ENCODE measurements at places on chromosomes 3 and 15.

DNA sequence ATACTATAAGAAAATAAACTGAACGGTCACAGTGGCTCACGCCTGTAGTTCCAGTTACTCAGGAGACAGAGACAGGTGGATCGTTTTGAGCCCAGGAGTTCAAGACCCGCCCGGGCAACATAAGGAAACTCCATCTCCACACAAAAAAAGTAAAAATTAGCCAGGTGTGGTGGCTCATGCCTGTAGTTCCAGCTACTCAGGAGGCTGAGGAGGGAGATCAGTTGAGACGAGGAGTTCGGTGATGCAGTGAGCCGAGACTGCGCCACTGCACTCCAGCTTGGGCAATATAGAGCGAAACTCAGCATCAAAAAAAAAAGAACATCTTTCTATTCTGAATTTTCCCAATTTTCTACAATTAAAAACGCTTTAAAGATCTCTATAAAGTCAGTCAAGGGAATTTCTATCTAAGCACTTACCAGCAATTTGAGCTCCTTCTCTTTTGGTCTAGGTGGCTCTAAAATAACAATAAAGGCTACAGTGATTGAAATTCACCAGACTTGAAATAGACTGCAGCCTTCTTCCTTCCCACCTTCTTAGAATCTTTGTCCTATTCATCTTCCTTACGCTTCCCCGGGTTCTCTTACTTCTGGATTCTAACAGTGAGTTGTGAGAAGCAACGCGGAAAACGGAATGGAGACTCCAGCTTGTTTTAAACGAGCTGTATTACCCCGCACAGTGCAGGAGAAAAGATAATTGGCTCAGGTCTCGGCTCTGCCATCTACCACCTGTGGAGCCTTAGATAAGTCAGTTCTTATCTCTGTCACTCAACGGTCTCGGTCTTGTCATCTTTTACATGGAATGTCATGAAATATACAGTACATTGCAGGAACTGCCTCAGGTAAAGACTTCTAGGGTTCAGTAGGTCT, 812 bp upstream of the SEC62 start:
- DNase-seq: no peak

GRCh38 chr3:43752905-43753304, 62.2 kb downstream of the ABHD5 start:
- DNase-seq: no peak

- no peak for DNase-seq
Observed at GRCh38 chr15:24945711-24946110, 9.1 kb upstream of the SNRPN start.

DNA sequence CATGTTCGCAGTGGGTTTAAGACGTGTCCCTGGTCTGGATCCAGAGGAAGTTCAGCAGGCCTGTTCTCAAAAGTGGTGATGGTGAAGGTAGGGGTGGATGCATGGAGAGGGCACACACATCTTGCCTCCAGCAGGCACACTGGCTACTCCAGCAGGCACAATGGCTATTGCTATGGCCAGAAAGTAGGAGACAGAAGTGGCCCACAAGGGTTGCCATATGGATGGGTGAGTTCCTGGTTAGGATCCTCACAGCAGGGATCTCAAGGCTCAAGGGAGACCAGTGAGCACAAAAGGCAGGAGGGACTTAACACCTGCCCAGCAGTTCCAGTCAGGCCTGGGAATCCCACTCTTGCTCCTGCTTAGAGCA, 107.9 kb downstream of the LRIG1 start:
- no peak for DNase-seq

- DNase-seq: no peak
Observed at GRCh38 chr3:149506965-149507364, 32.5 kb downstream of the TM4SF4 start.

DNA sequence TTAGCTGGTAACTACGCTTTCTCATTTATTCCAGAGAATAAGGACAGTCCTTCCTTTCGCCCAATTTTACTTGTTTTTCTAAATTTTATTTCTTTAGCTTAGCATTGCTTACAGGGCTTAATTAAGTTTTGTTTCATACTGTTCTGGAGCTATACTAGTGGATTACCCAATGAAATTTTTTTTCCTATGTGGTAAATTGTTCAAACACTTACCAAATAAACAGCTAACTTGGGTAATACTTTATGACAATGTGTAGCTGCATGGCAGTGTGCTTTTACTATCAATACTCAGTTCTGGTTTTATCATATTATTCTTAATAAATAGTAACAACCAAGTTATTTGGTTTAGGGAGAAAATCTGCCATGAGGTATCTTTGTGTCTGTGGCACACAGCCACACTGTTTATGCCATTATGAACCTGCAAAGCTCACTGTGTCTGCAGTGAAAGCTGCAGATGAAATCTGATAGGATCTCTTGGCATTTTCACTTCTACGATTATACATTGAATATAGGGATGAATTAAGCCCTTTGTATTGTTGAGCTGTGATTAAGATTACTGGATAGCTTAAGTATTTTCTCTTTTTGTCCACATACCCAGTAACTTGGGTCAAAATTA, 37.2 kb downstream of the UBE2E2 start:
- DNase-seq: no peak

GRCh38 chr15:69920221-69920620, 177.5 kb downstream of the TLE3 start:
- no peak for DNase-seq

GRCh38 chr3:138653567-138653966, 45.0 kb downstream of the FAIM start:
- no peak for DNase-seq

- no peak for DNase-seq
Observed at GRCh38 chr3:62669161-62669560, 206.1 kb downstream of the CADPS start.

- no peak for DNase-seq
Observed at GRCh38 chr3:195956577-195956976, 48.2 kb upstream of the TNK2 start.

DNA sequence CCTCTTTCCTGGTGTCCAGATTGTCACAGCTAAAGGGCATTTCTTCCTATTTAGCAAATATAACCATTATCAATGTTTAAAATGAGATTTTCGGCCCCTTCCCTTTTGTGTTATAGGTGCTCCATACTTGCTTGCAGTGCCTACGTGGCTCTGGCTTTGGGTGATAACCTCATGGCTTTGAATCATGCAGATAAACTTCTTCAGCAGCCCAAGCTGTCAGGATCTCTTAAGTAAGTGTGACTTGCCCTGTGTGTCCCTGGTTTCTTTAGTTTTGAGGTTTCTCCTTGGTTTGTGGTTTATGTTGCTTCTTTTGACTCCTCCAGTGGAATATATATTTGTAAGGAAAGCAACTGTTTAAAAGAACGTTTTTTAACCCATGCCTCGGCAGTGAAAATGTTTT, 58.5 kb upstream of the TRIM71 start:
- DNase-seq: no peak

GRCh38 chr3:122468896-122469533, 45.7 kb downstream of the KPNA1 start:
- DNase-seq: no peak

DNA sequence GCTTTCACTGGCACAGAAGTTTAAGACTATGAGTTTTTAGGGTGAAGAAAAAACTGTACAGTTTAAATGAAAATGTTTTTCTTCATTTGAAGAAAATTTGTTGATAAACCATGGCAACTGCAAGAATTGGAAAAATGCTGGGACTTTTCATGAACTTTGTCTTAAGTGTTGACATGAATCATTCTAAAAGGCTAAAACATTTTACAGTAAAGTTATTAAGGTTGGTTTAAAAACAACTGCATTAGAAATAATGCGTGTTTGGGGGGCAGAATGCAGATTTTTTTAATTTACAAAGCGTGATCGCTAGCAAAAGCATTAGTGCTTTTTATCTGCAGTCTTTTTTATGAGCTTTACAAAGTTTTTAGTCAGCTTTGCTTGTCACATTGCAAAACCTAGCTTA, 601.9 kb upstream of the TGFBR2 start:
- no peak for DNase-seq

DNA sequence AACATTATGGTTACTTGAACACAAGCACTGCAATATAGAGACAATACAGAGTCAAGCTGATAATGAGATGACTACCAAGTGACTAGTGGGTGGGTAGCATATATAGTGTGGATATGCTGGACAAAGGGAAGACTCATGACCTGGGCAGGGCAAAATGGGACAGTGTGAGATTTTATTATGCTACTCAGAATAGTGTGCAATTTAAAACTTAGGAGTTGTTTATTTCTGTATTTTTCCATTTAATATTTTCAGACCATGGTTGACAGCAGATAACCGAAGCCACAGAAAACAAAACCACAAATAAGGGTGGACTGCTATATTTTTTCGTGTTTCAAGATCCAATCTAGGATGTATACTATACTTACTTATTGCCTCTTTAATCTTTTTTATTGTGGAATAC, 19.6 kb downstream of the GALK2 start:
- DNase-seq: no peak

DNA sequence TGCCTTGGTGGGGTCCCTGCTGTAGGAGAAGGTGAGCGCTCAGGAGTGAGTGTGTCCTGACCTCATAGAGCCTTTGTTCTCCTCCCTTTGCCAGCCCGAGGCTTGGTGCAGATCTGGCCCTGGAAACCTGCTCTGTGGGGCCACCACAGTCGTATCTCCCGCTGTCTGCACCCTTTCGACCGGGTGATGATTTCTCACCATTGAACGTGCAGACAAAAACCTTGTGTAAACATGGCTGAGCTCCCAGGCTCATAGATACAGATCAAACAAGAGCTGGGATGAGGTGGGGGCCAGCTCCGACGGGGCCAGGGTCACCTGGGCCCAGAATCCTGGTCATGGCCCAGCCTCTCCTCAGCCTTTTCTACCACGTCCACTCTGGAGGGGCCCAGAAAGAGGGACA, 34.6 kb upstream of the ESYT3 start:
- no peak for DNase-seq

- no peak for DNase-seq
Observed at GRCh38 chr3:52531860-52532516, 1.7 kb downstream of the NT5DC2 start.

DNA sequence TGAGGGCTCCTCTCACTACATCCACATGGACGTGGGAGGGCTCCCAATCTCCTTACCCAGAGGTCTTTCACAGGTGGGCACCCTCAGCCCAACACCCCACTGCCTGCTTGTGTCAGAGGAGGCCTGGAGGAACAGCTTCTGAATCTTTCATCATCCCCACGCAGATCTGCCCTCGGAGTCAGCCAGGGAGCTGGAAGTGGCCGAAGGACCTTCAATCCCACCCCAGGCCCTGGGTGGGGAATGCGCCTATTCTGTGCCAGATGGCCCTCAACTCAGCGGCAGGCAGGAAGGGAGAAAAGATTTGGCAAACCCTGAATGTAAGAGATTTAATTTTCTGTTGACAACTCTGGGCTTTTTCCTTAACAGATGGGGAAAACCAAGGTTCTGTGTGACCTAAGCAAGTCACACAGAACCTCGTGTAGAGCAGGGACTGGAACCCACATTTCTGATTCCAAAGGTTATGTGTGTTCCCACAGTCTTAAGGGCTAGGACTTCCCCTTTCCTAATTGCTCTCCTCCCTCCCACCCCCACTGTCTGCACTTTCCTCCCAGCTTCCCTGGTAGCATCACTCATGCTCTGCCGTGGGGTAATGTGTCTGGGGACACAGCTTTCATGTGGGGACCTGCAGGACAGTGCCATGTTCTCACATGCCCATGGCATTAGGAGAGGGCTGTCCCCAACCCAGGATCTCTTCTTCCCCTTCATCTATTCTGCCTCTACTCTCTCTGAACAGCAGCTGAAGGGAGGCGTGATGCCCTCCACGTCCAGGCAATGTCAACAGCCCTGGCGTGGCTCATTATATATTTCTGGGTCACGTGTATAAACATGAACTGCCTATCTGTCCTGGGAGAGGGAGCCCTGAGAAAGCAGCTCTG, 98.1 kb downstream of the SEMA5B start:
- no peak for DNase-seq

DNA sequence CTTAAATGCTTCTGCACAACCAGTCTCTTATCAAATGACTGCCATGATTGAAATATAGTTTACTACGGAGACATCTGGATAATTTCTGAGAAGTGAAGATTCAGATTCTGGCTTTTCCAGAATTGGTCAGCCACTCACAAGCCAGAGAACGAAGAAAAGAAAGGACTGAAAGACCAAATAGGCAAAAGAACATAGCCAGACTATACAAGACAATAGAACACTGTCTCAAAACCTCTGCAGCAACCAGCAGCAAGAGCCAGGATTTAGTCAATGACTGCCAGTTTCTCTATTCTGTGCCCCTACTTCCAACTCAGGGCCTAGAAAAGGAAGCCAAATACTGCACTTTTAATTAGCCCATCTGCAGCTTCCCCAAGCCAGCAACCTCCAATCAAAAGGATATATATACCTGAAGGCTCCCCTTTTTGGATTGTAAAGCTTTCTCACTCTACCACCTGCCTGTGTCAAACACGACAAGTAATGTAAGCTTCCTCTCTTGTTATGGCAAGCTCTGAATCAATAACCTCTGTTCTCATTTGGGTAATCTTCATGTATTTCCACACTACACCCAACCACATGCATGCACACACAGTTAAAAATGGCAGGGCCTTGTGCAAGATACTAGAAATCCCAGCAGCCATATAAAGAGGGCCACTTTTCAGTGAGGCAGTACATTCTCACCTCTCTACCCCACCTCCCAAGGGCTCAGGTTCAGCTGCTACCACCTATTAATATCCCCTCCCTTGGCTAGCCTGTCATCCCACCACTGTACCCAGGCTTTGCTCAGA, 97.1 kb downstream of the ERC2 start:
- DNase-seq: no peak

DNA sequence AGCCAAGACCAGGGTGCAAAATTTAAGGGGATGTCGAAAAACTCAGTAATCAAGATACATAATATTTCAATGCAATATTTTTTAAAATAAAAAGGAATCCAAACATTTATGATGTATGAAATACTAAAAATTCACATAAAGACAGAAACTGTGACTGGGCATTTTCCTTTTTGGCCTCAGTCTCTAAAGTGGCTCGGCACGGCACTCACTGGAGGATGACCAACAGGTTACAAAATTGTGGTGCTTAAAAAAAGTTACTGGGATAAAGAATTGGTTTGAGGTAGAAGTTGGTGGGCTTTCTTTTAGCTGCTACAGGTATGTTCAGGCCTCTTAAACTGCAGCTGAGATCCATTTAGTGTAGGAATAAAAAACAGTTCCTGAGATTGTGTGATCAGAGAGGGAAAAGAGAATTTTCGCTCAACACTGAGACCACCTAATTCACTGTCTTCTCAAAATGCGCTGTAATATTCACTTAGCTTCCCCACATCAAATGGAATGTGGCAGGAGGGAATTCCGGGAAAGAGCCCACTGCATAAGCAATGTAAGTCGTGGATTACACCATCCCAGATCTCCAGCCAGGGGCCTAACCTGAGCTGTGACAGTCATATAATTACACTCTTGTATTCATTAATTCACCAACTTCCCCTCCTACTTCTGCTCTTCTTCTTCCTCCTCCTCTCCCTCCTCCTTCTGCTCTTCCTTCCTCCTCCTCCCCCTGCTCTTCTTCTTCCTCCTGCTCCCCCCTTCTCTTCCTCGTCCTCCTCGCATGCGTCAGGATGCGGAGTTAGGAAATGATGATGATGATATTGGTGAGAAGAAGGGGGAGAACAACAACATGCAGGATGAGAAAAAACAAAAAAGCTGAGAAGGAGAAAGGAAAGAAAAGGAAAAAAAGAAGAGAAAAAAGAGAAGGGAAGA, 45.9 kb downstream of the HES1 start:
- DNase-seq: no peak

GRCh38 chr3:31768479-31769125, 212.5 kb downstream of the OSBPL10 start:
- peak; percentile 49 for DNase-seq

Data from immature natural killer cell (primary cell).